ENCODE measurements at places on chromosomes 12 and 14.
A peak's percentile ranks its signal among the peaks of the same experiment; 100 is the strongest.

DNA sequence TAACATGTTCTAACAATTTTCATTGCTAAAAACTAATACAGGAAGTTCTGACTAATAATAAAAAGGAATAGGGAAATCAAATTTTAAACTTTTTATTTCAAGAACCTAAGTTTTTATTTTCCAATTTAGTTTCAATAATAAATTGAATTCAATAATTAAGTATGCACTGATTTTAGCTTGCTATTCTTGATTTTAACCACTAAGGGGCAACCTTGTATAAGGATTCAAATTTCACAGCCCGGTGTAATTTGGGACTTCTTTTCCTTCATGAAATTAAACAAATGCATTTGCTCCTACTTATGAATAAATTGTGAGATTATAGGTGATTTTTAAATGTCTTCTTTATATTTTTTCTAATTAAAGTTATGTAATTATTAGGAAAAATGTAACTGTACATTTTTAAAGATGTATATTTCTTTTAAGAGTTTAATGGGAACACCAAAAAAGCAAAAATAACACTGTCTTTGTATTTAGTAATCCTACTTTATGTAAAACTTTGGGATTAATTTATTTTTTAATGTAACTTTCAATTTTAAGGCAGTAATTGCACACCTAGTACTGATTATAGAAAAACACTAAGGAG is 241.4 kb upstream of the PDZRN4 start:
- no peak for DNase-seq

DNA sequence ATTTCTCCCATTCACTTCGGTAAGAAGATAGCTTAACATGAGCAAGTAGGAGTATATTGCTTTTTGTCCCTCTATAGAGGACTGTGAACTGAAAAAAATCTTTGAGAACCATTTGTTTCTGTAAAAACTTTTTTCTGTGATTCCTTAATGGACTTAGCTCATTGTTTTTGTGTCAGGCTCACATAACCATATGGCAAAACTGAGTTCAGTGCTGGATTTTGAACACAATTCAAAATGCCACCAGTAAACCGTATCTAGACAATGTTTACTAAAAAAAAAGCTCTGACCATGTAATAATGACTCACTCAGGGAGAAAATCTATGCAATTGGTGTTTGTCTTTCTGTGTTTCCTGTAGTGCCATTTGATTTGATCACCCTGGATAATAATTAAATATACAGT is 5.2 kb downstream of the TRHDE start:
- DNase-seq = no peak

DNA sequence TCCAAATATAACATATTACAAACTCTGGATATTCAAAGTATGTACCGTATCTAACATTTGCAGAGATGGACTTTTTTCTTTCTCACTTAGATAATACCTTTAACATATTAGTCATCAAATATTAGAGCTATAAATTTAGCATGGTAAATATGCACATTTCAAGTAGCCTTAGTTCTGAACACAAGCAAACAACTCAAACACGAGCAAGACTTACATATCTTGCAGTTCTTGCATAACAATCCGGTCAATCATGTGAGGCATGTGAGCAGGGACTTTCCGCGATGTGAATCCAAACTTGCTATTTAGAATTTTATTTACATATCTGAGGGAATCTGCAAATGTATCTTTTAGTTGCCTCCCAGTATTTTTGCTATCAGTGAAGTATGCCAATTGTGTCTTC is 22.1 kb upstream of the SYCP3 start:
- no peak for DNase-seq

GRCh38 chr14:103109535-103110441 is 13.5 kb upstream of the TNFAIP2 start:
- DNase-seq = no peak

DNA sequence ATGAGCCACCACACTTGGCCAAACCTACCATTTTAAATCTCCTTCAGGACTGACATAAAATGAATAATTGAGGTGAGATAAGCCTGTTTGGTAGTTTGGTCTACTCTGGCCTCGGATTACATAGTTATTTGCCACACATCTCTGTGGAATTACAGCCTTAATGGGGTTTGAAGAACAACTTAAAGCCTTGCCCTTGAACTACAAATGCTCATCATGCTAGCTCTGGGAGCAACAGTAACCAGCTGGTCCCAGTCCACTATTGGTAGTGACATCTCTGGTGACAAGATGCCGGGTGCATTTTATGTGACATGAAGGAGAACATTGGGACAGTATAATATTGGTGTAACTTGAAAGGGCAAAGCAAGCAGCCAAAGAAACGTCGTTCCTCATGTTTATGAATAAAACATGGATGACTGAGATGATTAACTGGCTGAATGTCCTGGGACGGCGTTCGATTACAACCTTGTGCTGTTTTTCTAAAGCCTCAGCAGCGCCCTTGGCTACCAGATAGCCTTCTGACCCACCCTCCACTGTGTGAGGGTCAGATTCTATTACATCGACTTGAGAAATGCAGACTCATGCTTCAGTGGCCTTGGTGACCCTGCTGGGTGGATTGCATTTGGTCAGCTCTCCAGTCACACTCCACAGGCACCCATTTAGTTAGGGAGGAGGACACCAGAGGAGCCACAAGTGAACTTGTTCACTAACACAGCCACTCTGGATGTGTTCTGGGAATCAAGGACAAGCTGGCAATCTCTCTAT is 41.5 kb downstream of the BEST3 start:
- DNase-seq = peak; percentile 55

DNA sequence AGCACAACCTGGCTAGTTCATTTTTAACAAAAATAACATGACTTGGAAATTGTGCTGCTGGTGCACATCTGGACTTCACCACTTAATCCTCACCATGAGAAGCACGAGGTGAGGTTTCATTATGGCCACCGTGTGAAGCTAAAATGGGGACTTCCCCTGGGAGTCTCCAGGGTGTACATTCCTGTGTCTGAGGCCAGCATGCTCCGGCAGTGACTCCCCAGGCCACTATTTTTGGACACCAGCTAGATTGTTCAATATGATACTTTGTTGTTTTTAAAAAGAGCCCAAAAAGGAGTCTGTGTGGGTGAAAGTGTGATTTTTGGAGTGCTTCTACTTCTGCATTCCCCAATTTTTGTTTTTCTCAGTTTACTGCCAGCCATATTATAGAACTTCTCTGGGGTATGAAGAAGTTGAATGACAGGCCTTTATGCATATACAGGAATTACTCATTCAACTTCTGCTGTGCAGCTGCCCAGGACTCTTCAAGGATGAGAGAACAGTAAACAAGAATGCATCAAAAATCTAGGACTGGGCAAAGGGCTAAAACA is 16.9 kb upstream of the AICDA start:
- DNase-seq = peak; percentile 4
